SK-N-SH (cell line): ENCODE measurements at places on chromosomes 7 and 10.

GRCh38 chr7:159024280-159024951 lies 120.3 kb downstream of the VIPR2 start:
- no peak overlapping the region for H3K27ac ChIP-seq
- H3K4me3 ChIP-seq, result no peak overlapping the region
- DNase-seq, result no peak
- no peaks in the 10 kb centered on the region for H3K4me1 ChIP-seq

- H3K4me1 ChIP-seq, result no peaks in the 10 kb centered on the region
- no peak overlapping the region for H3K27ac ChIP-seq
- no peaks in the 10 kb centered on the region for H3K36me3 ChIP-seq
- no peaks in the 10 kb centered on the region for H3K27me3 ChIP-seq
- DNase-seq, result no peak
Observed at GRCh38 chr10:31374146-31374696, 55.2 kb downstream of the ZEB1 start.

GRCh38 chr7:122983261-122983660 lies 12.2 kb downstream of the TAS2R16 start:
- no peaks in the 10 kb centered on the region for H3K4me1 ChIP-seq
- H3K27ac ChIP-seq, result no peak overlapping the region
- H3K36me3 ChIP-seq, result no peaks in the 10 kb centered on the region
- 0 out of 2 replicates have a peak, but pooled peaks cover 4% of the 10 kb centered on the region for H3K27me3 ChIP-seq

- peaks cover 45% of the 10 kb centered on the region for H3K4me1 ChIP-seq
- no peaks in the 10 kb centered on the region for H3K27me3 ChIP-seq
- no peak overlapping the region for H3K27ac ChIP-seq
- no peak for DNase-seq
- H3K36me3 ChIP-seq, result no peaks in the 10 kb centered on the region
Observed at GRCh38 chr10:126064512-126064911, 168.1 kb downstream of the FANK1 start.

GRCh38 chr7:92246360-92247101 lies 757 bp downstream of the ANKIB1 start:
- peak; percentile 61 for DNase-seq
- H3K27ac ChIP-seq, result peak overlapping the region; percentile 93
- peaks cover 33% of the 10 kb centered on the region for H3K36me3 ChIP-seq
- H3K4me3 ChIP-seq, result peak overlapping the region; percentile 95
- H3K27me3 ChIP-seq, result no peaks in the 10 kb centered on the region

GRCh38 chr7:134737566-134738345 lies 41.7 kb upstream of the CALD1 start:
- no peaks in the 10 kb centered on the region for H3K36me3 ChIP-seq
- H3K4me3 ChIP-seq, result no peak overlapping the region
- H3K27me3 ChIP-seq, result no peaks in the 10 kb centered on the region
- H3K4me1 ChIP-seq, result peaks cover 8% of the 10 kb centered on the region

DNA sequence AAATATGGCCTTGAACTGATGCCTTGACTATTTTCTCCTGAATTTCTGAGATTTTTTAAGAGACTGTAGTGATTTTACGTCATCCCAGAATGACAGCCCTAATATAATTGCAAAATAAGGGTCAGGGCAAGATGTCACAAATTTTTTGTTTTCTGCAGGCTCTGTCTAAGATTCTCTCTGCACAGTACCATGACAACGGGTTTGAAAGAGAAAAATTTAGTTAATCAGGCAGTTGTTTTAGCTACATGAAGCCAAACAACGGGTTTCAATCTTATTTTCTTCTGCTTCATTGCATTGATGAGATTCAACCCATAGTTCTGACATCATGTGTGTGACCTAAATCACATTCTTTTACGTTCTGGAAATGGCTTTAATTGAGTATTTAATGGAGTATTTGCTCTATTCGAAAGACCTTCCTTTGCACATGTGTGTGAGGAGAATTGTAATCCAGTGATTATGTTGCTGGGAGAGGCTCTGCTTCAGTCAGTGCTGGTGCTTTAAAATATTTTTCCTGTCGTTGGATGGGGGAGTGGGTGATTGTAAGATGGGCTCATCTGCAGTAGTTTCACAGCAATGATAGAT lies 118.0 kb upstream of the RHOBTB1 start:
- no peaks in the 10 kb centered on the region for H3K36me3 ChIP-seq
- no peaks in the 10 kb centered on the region; the same call in 1 of the 2 replicates for H3K4me1 ChIP-seq
- H3K27me3 ChIP-seq, result no peaks in the 10 kb centered on the region

- H3K4me1 ChIP-seq, result no peaks in the 10 kb centered on the region
- no peak overlapping the region for H3K4me3 ChIP-seq
- H3K36me3 ChIP-seq, result no peaks in the 10 kb centered on the region
- no peak overlapping the region for H3K27ac ChIP-seq
- DNase-seq, result no peak
Observed at GRCh38 chr7:9680713-9681112, 1247.3 kb downstream of the NXPH1 start.

DNA sequence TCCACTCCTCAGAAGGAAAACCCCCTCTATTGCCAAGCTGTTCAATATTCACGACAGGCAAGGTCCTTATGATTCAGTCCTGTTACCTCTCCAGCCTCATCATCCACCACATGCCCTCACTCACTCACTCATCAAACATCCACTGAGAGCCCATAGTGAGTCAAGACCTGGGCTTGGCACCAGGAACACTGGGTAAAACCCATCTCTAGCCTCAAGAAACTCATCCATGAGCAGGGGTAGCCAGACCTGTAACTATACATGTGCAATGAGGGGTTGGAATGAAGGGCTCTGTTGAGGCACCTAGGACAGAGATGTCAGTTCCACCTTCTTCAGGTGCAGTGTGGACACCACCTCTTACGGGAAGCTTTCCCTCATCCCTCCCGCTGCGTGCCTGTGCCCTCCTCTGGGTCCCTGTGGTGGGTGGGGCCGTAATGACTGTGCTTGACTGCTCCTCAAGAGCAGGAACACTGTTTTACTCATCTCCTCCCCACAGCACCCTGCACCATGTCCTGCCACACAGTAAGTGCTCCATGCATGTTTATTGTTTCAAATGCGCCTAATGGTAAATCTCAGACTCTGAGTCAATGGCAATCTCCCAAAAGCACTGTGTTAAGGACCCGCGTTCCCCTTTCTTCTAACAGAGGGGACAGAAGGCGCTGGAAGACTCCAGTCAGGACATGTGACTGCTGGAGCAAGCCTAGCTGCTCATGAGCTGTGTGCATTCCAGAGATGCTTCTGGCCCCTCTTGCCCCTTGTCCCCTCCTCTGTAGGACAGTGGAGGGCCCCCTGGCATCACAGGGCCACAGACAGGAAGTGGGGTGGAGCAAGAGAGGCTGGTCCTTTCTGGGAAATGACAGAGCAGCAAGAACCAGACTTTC lies 95.4 kb downstream of the HIPK2 start:
- H3K36me3 ChIP-seq, result peaks cover 32% of the 10 kb centered on the region
- DNase-seq, result no peak
- no peaks in the 10 kb centered on the region for H3K27me3 ChIP-seq
- H3K4me1 ChIP-seq, result peaks cover 46% of the 10 kb centered on the region
- H3K4me3 ChIP-seq, result no peak overlapping the region
- no peak overlapping the region for H3K27ac ChIP-seq

- no peak overlapping the region for H3K4me3 ChIP-seq
- no peaks in the 10 kb centered on the region for H3K4me1 ChIP-seq
- H3K27me3 ChIP-seq, result no peaks in the 10 kb centered on the region
- H3K36me3 ChIP-seq, result no peaks in the 10 kb centered on the region
Observed at GRCh38 chr10:43068136-43068395, 8.8 kb upstream of the RET start.

DNA sequence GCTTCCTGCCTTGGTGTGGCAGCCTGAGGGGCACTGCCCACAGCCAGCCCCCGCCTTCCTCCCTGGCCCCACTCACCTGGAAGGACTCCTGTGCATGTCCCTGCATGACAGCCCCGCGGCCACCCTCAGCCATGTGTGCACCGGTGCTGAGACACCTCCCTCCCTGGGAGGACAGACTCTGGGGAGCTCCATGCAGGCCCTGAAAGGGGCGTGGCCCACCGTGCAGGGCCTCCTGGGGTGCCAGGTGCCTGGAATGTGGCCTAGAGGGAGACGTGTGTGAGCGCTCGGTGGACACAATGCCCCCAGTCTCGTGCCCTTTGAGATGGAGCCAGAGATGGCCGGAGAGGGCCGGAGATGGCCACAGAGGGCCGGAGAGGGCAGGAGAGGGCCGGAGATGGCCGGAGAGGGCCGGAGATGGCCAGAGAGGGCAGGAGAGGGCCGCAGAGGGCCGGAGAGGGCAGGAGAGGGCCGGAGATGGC lies 59.1 kb upstream of the PPP2R2D start:
- no peak overlapping the region for H3K27ac ChIP-seq
- DNase-seq, result no peak
- no peaks in the 10 kb centered on the region for H3K27me3 ChIP-seq
- H3K4me3 ChIP-seq, result no peak overlapping the region
- H3K4me1 ChIP-seq, result no peaks in the 10 kb centered on the region

DNA sequence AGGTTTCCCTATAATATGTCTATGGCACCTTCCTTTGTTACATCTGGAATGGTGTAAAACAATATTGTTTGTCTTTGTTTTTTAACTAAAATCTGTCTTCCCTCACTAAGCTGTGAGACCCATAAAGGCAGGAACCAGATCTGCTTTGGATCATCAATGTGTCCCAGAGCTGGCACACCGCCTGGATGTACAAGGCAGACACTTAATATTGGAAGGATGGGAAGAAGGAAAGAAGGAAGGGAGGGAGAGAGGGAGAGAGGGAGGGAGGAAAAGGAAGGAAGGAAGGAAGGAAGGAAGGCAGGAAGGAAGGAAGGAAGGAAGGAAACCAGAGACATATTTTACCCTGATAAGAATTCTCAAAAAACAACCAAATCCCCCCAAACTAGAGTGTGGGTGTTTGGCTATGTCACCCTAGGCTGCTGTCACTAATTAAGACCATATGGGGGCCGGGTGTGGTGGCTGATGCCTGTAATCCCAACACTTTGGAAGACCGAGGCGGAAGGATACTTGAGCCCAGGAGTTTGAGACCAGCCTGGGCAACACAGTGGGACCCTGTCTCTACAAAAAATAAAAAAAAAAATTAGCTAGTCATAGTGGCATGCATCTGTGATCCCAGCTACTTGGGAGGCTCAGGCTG lies 59.6 kb downstream of the SH3PXD2A start:
- H3K4me3 ChIP-seq, result no peak overlapping the region
- no peaks in the 10 kb centered on the region for H3K27me3 ChIP-seq
- peak; percentile 71 for DNase-seq

GRCh38 chr10:24344279-24344678 lies 135.3 kb downstream of the KIAA1217 start:
- peak; percentile 8 for DNase-seq
- no peaks in the 10 kb centered on the region for H3K27me3 ChIP-seq
- peak overlapping the region; percentile 19; the same call in 1 of the 2 replicates for H3K4me3 ChIP-seq
- H3K36me3 ChIP-seq, result no peaks in the 10 kb centered on the region

- no peaks in the 10 kb centered on the region for H3K4me1 ChIP-seq
- H3K4me3 ChIP-seq, result no peak overlapping the region
- no peak for DNase-seq
- H3K36me3 ChIP-seq, result no peaks in the 10 kb centered on the region
- H3K27me3 ChIP-seq, result peaks cover 18% of the 10 kb centered on the region; the same call in 1 of the 2 replicates
- no peak overlapping the region for H3K27ac ChIP-seq
Observed at GRCh38 chr7:108598914-108599580, 29.4 kb downstream of the DNAJB9 start.

DNA sequence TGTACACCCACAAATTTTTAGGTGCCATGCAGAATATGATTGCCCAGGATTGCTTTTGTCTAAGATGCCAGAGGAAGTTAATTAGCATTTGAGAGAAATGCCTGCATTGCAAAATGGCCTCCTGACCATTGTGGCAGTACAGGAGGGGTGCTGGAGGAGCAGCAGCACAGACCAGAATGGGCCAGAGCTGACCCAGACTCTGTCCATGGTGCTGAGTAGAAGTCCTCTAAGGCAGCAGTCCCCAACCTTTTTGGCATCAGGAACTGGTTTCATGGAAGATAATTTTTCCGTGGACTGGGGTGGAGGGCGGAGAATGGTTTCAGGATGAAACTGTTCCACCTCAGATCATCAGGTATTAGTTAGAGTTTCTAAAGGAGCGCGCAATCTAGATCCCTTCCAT lies 217.8 kb upstream of the AGK start:
- H3K4me3 ChIP-seq, result no peak overlapping the region
- no peak for DNase-seq
- H3K27ac ChIP-seq, result no peak overlapping the region
- H3K36me3 ChIP-seq, result no peaks in the 10 kb centered on the region
- no peaks in the 10 kb centered on the region for H3K4me1 ChIP-seq

DNA sequence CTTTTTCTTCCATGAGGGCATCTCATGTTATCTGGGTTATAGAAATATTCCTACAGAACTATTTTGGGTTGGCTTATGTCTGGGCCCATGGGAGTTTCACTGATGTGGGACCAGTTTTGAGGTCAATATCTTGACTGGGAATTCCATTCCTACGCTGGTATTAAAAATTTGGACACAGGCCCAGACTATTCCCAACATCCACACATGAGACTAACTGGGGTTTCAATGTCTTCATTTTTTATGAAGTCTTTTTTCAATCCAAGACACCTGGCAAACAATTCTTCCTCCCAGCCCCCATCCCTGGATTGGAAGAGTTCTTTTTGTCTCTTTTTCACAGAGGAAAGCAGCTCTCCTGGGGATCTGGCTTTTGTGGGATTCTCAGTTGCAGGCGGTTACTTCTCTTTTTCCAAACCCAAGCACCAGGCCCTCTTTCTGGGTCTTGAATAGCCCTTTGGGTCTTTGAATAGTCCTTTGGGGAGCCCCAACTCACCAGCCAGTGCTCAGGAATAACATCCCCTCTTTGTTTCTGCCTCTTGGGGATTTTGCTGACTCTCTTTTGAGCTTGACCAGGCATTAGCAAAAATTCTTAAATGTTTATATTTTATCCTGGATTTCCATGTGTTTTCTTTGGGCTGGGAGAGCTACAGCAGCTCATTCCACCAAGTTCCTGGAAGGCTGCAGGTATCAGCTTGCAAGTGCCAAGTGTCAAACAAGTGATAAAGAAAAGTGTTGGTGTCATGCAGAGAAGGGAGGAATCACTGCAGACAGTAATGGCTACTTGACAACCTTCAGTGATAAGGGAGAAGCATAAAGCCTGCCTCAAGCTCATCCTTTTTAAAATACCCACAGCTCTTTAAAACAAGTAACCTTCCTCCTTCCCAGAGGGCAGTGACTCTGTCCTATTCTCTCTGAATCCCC lies 234.3 kb downstream of the ADAM12 start:
- H3K27me3 ChIP-seq, result no peaks in the 10 kb centered on the region
- peaks cover 3% of the 10 kb centered on the region for H3K36me3 ChIP-seq
- no peak overlapping the region for H3K4me3 ChIP-seq
- no peaks in the 10 kb centered on the region for H3K4me1 ChIP-seq
- H3K27ac ChIP-seq, result no peak overlapping the region

DNA sequence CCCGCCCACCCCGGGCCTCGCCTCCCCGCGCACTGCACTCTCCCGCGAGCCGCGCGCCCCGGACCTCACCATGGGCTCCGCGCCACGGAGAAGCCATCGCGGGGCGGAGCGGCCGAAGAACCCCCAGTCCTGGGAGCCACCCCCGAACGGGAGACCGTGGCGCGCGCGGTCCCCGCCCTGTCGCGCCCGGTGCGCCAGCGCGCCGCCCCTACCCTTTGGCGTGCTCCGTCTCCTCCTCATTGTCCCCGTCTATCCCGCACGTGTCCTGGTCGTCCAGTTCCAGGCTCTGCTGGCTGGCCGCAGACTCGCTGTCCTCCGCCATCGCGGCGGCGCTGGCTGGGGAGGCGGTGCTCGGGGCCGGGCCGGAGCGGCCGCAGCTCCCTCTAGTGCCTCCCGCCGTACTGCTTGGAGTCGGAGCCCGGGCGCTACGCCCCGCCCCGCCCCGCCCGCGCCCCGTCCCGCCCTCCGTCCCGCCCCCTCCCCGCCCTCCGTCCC lies at the start of gene NMT2:
TSS of gene NMT2 (minus strand) at position 403 of the 495 bp plus-strand sequence. CDS start at position 322, 81 bp downstream.
- H3K36me3 ChIP-seq, result no peaks in the 10 kb centered on the region
- peak within 1 kb of the TSS; percentile 77 for H3K4me3 ChIP-seq
- peak within 1 kb of the TSS; percentile 88 for H3K27ac ChIP-seq
- peaks cover 25% of the 10 kb centered on the region for H3K4me1 ChIP-seq
- DNase-seq, result no peak
